ENCODE measurements at places on chromosomes 5 and 9.
A peak's percentile ranks its signal among the peaks of the same experiment; 100 is the strongest.

GRCh38 chr5:14226149-14226548 is 83.0 kb downstream of the TRIO start:
- no peak for DNase-seq

GRCh38 chr5:38036765-38037164 is 196.9 kb upstream of the GDNF start:
- no peak for DNase-seq

DNA sequence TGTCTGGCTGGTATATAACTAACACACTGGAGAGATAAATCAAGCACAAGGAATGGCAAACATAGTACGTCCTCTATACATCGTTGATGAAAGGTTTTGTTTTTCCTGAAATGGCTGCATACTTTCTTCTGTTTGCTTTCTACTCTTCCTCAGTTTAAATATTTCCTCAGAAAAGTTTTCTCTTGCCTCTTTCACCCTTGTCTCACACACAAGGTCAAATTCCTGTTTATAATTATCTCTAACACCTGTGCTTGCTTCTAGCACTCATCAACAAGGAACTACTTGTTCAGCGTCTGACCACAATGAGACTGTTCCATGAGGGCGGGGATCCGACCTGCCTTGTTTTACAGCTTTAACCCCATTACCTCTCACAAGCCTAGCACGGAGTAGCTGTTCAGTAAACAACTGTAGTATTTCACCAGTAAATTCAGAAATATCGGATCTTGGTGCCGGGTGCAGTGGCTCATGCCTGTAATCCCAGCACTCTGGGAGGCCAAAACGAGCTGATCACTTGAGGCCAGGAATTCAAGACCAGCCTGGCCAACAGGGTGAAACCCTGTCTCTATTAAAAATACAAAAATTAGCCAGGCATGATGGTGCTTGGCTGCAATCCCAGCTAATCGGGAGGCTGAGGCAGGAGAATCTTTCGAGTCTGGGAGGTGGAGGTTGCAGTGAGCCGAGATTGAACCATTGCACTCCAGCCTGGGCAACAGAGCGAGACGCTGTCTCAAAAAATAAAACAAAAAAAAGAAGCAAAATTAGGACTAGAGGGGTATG is 37.0 kb downstream of the NR6A1 start:
- DNase-seq = no peak

DNA sequence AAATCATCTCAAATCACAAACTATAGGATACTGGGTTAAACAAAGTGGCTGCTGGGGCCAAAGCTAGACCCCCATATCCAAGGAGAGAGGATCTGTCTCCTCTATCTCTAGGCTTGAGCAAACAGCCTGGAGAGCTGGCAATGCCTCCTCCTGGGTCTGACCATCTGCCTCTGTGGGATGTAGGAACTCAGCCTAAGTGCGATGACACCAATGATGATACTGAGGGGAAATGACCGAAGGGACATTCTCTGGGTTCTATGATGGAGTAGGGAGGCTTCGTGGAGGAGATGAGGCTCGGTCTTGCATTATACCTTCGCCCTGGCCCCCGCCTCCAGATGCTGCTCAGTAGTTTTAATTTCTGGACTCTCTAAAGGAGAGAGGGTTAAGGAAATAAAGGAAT is 9.3 kb upstream of the SPATA24 start:
- no peak for DNase-seq

DNA sequence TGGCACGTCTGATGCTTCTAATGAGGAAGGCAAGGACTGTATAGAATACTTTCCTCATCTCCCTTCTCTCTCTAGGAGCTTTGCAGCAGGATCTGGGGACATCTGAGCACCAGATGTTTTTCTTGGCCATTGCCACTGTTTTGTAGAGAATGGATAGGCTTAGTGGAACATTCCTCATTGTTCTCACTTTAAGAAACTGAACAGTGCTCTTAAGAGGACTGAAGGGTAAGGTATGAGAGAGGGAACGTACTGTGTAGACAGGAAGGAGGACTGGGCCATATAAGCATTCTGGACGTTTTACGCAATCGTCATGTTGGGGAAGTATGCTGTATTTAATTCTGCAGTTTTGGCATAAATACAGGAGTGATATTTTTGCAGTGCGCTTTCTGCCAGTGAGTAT is 70.6 kb downstream of the SMARCA2 start:
- DNase-seq = no peak

DNA sequence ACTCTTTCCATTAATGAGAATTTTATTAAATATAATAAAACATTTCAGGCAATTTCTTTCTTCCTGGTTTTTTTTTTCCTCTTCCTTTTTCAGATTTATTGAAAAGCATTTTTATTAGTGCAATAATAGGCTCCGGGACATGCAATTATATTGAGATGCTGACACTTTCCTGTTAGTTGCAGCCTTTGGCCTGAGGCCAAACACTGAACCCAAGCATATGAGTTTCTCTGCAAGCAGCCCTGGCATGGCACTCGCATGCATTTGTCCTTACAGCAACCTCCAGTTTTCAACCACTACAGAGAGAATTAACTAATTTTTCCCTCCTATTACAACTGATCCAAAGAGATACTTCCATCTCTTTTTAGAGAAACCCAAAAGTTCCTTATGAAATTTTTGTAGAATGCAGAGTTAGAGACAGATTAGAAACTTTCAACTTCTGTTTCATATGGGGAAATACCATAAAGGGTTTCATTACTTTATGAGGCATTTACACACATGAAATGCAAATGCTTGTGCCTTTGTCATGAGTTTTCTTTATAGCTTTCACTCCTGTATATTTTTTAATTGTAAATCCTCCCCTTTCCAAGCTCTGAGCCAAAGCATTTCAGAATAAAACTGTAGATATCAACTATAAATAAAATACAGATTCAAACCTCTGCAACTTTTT is 183.0 kb downstream of the CETN3 start:
- no peak for DNase-seq

DNA sequence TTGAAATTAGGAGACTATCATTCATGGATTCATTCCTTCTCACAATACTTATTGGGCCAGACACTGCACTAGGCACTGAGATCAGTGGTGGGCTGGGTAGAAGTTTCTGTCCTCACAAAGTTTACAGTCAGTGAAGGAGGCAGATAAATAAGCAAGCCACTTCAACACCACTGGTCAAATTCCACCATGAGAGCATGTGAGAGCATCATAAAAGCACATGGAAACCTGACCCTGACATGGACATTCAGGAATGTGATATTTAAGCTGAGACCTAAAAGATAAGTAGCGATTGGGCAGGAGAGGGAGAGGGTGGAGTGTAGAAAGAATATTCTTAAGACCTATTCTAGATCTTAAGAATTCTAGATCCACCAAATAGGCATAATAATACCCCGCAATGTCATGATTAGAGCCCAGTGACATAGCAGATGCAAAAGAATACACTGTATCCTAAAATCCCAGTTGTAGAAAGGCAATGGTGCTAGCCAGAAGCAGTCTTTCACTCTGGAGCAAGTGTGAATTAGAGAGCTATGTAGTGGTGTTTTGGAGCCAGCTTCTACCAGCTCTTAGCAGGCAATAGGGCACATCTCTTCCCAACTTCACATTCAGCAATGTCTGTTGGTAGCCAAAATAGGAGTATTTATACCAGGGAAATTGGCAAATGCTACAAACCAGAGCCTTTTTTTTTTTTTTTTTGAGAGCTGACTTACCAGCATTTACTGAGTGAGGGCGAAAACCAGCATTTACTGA is 46.4 kb downstream of the SH3RF2 start:
- DNase-seq = no peak

GRCh38 chr5:83556190-83556589 is 84.6 kb downstream of the VCAN start:
- no peak for DNase-seq

DNA sequence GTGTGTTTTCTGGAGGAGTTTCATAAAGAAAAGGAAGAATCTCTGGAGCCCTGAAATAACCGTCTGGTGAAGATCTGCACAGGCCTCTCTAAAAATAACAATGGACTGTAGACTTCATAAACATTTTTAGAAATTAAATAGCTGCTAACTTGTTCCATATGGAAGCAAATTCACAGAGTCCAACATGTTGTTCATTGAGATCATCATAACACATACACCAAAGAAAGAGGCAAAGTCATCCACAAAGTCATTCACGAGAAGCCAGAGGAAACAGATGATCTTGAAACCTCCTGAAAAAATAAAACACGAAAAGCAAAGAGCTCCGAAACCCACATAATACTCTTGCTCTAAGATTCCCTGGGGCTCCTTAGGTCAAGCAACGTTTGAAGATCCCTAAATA is 347.8 kb downstream of the EFNA5 start:
- DNase-seq = peak; percentile 74

DNA sequence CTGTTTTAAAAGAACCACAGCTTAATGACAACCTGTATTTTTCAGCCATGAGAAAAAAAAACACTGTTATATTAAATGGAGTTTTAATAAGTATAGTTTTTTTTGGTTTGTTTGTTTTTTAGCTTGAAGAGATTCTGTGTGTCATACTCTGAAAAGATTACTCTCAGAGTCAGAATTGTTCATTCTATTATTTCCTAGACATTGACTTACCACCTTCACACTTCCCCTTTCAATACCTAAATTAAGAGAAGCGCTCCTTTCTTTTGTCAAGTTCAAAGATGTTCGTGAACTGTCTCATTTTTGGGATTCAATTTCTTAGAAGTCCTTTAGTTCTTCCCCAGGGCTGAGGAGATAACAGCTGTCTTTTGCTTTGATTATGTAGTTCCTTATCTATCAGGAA is 1201.6 kb upstream of the NUDT12 start:
- no peak for DNase-seq

GRCh38 chr5:8184455-8185063 is 315.6 kb downstream of the MTRR start:
- no peak for DNase-seq

DNA sequence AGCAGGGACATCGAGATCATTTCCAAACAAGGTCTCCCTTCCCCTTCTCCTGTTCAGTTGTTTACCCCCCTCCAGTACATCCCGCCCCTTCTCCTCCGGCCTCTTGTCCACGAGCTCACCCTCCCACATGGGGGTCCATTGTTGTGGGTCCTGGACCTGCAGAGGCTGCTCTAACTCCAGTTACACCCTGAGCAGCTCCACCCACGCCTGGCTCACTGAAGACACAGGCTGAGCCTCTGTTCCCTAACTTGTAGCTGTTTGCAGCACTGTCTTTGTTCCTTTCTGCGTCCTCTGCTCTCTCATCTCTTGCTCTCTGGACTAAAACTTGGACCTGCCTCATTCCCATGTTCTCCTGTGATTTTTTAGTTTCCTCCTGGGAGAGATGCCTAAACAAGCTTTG is 377.5 kb downstream of the MED10 start:
- DNase-seq = no peak

DNA sequence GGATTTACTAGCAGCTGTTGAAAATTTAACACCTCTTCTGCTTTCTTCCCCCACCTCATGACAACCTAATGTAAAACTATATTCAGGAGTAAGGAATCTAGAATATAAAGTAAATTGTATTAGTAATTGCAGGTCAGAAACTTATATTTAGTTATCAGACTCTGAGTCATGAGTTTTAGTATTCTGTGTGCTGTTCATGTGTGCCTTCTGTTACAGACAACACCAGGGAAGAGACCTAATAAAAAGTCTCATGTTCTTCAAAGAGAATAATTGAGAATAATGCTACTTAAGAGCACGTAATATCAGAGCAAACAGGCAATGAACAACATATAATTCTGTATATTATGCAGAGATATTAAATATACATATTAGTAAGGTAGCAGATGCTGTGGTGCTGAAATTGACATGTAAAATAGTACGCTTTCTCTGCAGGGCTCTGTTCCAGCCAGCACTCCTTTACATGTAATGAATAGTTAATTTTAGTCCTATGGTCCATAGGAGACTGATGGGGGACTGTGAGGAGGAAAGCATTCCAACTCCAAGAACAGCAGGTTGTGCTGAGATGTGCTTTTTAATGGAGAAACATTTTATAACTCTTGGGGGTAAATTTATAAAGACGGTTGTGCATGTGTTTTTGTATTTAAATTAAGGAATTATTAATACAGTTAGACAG is 106.4 kb downstream of the ZSWIM6 start:
- DNase-seq = no peak

DNA sequence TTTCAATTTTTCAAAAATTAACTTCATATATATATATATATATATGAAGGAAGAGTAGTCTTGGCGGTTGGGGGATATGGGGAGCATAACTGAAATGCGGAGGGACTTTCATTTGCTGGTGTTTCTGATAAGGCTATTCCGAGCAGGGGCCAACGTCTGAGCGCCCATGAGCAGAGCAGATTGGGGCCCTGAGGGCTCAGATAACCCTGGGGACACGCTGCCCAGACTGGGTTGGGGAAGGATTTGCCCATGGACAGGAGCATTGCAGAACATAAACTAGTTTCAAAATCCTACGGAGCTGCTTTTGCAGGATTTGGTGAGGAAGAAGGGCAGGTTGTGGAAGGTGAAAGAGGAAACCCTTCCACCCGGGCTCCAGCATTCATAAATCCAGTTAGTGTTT is 240.2 kb downstream of the IRX1 start:
- DNase-seq = no peak

- no peak for DNase-seq
Observed at GRCh38 chr5:68565427-68565826, 349.9 kb downstream of the PIK3R1 start.

- DNase-seq = peak; percentile 47
Observed at GRCh38 chr5:71482132-71482531, 26.7 kb downstream of the BDP1 start.
